AG08395 (cell line): ENCODE measurements at places on chromosomes 7 and 10.

- no peak for DNase-seq
Observed at GRCh38 chr10:132943058-132943790, 854 bp upstream of the CFAP46 start.

DNA sequence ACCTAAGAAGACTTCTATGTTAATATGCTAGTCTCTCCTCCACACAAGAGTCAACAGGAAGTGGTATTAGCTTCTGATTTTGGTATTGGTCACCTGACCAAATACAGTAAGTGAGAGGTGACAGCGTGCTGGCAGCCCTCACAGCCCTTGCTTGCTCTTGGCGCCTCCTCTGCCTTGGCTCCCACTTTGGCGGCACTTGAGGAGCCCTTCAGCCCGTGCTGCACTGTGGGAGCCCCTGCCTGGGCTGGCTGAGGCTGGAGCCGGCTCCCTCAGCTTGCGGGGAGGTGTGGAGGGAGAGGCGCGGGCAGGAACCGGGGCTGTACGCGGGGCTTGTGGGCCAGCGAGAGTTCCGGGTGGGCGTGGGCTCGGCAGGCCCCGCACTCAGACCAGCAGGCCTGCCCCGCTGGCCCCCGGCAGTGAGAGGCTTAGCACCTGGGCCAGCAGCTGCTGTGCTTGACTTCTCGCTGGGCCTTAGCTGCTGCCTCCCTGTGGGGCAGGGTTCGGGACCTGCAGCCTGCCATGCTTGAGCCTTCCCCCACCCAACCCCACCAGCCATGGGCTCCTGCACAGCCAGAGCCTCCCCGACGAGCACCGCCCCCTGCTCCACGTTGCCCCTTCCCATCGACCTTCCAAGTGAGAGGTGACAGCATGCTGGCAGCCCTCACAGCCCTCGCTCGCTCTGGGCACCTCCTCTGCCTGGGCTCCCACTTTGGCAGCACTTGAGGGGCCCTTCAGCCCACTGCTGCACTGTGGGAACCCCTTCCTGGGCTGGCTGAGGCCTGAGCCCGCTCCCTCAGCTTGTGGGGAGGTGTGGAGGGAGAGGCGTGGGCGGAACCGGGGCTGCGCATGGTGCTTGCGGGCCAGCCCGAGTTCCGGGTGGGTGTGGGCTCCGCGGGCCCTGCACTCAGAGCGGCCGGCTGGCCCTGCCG is 4.2 kb upstream of the ACSL5 start:
- DNase-seq = no peak

DNA sequence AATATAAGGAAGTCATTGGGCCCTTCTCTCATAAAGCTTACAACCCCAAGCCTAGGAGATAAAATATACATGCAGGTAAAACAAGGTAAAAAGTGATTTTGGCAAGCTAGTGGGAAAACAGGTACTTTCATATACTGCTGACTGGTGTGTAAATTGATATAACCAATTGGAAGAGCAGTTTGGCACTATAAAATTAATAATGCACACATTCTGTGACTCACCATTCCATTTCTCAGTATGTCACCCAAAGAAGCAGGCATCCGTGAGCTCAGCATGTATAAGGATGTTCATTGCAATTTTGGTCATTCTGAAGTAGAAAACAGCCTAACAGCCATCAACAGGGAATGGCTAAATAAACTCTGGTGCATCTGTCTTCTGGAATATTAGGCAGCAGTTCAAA is 2.9 kb downstream of the MACROH2A2 start:
- no peak for DNase-seq

- peak; percentile 58 for DNase-seq
Observed at GRCh38 chr10:77873536-77874380, 52.8 kb downstream of the DLG5 start.

- peak; percentile 47 for DNase-seq
Observed at GRCh38 chr10:68212721-68213352, 19.1 kb downstream of the ATOH7 start.

DNA sequence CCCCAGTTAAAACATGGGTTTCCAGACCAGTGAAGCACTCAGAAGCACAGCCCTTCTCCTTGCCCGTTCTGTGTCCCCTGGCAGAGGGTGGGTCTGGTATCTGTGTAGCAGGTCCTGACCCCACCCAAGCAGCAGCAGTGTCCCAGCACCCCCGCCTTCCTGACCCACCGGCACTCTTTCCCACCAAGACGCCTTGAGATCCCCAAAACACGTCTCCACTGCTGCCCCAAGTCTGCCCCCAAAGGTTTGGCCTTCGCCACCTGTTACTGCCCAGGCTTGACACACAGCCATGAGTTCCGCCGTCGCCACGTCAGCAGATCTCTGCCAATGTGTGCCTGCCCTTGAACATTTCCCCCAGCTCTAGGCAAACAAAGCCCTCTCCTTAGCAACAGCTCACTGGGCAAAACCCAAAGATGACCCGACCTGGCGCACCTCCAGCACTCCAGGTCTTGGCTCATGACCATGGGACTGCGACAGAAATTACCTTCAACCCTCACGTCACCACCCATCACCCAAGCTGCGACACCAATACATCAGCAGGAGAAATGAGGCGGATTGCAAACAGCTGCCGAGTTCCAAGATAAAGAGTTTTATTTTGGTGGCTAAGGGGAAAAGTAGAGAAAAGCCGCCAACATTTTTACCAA is 75.6 kb downstream of the CTBP2 start:
- peak; percentile 45 for DNase-seq

DNA sequence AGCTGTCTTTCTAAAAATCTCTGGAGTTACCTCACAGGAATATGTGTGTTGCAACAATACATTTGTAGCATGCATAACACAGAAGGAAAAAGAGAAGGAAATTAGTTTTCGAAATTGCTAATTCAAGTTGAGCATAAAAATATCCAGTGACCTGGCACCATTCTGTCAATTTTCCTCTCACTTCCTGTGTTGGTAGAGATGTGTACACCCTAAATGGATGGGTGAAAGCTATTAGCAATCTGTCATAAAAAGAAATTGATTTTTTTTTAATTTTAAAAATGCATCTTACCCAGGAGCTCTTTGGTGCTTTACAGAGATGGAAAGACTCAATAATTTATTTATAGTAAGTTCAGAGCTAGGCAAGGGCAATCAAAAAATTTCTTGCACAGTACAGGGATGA is 333.3 kb upstream of the TMEM229A start:
- DNase-seq = no peak

GRCh38 chr7:102454468-102454867 is 10.2 kb downstream of the ALKBH4 start:
- DNase-seq = no peak

DNA sequence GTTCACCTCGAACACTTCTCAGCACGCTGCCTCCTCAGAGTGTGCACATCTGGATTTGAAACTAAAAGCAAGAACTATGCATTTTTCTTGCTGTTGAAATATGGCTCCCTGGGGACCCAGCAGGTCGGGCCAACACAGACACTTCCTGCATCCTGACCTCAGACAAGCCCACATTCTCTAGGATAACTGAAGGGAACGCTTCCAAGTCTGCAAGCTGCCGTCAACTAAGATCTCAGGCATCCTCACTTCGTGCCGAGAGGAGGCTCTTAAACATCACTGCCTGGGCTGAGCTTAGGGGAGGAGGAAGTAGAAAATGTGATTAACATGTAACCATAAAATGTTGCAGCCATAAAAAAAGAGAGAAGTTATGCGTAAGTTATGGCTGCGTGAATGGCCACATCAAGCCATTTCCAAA is 65.5 kb downstream of the PYROXD2 start:
- DNase-seq = peak; percentile 99

DNA sequence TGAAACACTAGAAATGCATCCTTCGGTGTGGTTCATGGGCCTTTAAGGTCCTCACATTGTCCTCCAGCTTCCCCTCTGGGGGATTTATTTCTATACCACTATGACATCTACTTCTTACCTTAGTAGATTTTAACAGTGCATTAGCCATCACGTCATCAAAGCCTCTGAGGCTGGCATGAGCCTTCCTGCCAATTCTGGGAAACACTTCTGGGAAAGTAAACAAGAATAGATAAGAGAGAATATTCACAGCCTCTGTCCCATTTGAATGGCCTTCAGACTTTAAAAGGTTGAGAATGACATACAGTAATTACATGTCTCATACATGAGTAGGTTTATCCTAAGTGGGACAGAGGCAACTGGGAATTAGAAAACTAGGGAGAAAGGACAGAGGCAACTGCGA is 89.7 kb downstream of the AMPH start:
- DNase-seq = no peak

DNA sequence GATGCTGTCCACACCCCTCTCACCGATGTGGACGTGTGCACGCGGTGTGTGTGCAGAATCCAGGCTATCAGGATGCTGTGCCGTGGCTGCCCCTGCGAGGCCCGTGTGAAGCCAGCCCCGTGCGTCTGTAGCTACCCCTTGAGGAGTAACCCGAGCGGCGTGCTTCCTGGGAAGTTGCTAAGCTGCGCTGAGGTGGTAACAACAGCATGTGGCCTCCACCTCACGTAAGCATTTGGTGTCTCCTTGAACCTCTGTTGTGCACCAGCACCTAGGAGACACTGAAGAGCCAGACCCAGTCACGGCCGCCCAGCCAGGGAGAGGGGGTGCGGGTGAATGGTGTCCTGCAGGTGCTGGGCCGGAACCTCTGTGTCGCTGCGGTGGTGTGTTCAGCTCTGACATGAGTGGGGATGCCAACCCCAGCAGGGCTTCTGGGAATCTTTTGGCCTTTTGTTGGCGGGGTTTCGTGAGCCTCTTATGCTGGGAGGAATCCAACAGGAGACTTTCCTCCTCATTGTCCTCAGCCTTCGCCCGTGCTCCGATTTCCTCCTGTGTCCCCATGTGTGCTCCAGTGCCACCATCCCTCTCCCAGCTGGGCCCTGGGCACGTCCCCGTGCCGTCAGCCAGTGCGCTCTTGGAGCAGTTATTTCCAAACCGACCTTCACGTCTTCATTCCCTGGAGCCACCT is 60.4 kb downstream of the DNAJB6 start:
- no peak for DNase-seq

- DNase-seq = no peak
Observed at GRCh38 chr10:118273662-118274061, 68.5 kb downstream of the FAM204A start.

- DNase-seq = no peak
Observed at GRCh38 chr10:28479425-28479865, 53.5 kb upstream of the WAC start.

DNA sequence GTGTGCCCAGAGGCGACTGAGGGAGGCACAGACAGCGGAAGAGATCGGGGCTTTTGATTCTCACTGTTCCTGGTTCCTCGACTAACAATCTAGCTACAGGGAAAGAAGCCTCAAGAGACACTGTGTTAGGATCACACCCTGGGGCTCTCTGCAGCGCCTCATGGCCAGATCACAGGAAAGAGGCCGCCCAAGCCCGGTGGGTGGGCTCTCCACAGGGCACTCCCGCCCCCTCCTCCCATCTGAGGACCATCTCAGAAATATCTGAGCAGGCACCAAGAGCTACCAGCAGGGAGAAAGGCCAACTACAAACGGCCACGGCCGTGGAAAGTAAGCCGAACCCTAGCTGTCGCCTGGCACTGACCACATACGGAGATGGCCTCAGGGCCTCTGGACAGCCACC is 224.2 kb downstream of the MLLT10 start:
- DNase-seq = no peak

GRCh38 chr10:99981581-99982199 is 28.1 kb downstream of the DNMBP start:
- DNase-seq = no peak

GRCh38 chr10:8055420-8056349 is 1.2 kb downstream of the GATA3 start:
- DNase-seq = no peak

- DNase-seq = peak; percentile 31
Observed at GRCh38 chr10:28254290-28254985, 48.4 kb downstream of the MPP7 start.

- DNase-seq = no peak
Observed at GRCh38 chr7:20504060-20504459, 111.4 kb upstream of the ABCB5 start.

- no peak for DNase-seq
Observed at GRCh38 chr10:95789902-95790301, 33.9 kb downstream of the ENTPD1 start.

DNA sequence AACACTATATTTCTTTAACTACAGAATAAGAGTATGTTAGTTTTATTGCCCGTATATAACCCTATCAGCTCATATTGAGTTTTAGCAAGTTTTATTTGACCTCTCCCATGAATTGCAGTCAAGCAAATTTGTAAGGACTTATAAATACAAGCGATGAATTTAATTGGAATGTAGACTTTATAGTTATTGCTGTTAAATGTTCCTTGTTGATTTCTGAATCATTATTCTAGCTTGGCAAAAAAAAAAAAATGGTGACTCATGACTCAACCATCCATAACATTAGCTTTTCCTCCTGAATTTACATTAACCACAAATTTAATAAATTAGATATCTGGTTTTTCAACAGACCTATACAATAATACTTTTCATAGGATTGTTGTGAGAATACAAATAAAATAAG is 334.0 kb upstream of the LRRTM3 start:
- no peak for DNase-seq

- DNase-seq = peak; percentile 25
Observed at GRCh38 chr7:154931906-154932305, 71.0 kb downstream of the PAXIP1 start.

DNA sequence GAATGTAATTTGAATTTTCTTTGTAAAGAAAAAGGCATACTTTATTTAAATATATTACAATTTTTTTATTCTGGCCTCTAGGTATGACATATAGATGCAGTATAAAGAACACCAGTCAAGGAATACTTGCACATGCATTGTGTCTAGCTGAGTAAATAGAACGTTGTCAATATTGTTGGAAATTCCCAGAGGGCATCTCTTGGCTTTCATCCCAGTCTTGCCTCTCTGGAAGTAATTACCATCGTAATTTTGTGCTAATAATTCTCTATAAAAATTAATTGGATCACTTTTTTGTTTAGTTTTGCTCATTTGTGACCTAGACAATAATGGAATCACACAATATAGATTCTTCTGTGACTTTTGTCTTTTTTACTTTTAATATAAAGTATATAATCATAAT is 1052.3 kb upstream of the CELF2 start:
- no peak for DNase-seq

- no peak for DNase-seq
Observed at GRCh38 chr10:59873896-59874295, 32.5 kb downstream of the CCDC6 start.

GRCh38 chr7:151395036-151395367 is 14.8 kb downstream of the WDR86 start:
- DNase-seq = no peak

GRCh38 chr10:34650156-34650555 is 164.9 kb downstream of the PARD3 start:
- DNase-seq = no peak

- no peak for DNase-seq
Observed at GRCh38 chr7:149440222-149440621, 20.6 kb downstream of the ZNF777 start.
